Central memory CD4-positive, alpha-beta T cell (primary cell): ENCODE measurements at places on chromosomes 6 and 20.
A peak's percentile ranks its signal among the peaks of the same experiment; 100 is the strongest.

DNA sequence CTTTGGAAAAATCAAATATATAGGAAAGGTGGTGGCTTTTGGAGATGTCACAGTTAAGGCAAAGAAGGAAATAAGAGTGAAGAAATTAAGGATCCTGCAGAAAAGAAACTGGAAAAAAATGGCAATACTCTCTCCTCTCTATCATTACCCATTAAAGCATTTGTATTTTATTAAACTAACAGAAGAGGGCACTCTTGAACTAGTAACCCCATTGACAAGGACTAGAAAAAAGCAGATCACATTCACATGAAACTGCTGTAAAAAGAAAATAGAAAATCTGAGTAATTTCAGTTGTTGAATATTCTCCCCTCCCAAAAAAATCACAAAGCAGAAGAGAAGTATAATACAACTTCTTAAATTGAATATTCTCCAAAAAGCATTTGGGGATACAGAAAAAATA, 104.1 kb upstream of the SLC35B3 start:
- DNase-seq: no peak

GRCh38 chr6:51949526-51949925, 137.9 kb downstream of the PKHD1 start:
- no peak for DNase-seq

DNA sequence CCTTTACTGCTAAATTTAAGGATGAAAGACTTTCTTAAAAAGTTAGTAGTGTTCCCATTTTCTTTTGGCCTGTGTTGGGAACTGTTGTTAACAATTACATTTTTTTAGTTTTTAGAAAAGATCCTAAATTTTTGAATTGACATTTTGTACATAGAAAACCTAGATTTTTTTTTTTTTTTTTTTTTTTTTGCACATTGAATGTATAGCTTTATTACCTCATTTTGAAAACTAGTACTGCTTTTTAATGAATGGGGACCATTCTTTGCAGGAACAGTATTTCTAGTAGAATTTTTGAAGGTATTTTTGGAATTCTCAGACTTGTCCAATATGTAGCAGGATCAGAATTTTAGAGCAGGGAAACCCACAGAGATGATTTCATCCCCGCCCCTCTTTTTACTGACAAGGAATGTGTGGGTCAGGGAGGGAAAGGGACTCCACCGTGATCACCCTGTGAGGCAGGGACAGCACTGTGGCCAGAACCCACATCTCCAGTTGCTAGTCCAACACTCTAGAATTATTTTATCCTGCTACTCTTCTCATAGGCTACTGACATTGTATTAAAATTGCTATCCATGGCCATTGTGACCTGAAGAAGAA, 154.4 kb upstream of the SUPT3H start:
- no peak for DNase-seq

GRCh38 chr20:46058599-46059281, 29.7 kb downstream of the SLC12A5 start:
- peak; percentile 5 for DNase-seq

DNA sequence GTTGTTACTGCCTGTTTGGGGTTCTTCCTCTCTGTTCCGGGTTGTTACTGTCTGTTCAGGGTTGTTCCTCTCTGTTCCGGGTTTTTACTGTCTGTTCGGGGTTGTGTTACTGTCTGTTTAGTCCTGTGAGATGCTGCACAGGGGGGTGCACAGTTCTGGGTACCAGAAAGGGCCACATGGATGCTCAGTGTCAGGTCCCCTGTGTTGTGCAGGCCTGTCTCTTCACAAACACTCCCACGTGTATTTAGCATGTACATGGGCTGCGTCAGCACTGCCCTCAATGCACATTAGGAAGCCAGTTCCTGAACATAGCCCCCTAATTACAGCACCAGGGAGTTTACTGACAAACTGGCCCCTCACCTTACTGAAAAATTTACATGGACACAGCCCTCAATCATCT, 118.5 kb downstream of the DLL1 start:
- no peak for DNase-seq

DNA sequence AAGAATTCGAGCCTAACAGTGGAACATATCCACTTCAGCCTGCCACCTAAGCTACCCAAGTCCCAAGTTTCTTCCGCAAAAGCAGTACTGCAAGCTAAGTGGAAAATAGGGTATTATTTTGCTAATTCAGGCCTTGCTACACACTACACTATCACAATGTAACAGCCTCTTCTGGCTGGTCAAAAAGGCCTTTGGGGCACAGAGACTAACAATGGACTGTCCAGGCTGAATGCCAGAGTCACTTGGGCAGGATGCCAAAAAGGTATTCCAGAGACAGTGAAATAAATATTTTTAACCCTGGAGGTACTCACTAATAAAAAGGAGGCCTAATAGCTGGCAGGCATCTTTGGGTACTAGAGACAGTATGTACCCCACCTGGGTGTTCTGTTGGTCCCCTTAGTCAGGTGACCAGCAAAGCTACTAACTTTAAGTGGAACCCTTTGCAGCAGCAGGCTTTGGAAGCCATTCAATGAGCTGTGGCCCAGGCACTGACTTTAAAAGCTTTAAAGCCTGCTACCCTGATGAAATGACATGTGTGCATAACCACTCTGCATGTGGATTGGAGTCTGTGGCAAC, 692.1 kb downstream of the HTR1B start:
- DNase-seq: no peak
